ENCODE measurements at places on chromosomes 11 and 22.
A peak's percentile ranks its signal among the peaks of the same experiment; 100 is the strongest.

GRCh38 chr11:5171856-5172255 lies 17.3 kb upstream of the OR52A1 start:
- no peak for DNase-seq

DNA sequence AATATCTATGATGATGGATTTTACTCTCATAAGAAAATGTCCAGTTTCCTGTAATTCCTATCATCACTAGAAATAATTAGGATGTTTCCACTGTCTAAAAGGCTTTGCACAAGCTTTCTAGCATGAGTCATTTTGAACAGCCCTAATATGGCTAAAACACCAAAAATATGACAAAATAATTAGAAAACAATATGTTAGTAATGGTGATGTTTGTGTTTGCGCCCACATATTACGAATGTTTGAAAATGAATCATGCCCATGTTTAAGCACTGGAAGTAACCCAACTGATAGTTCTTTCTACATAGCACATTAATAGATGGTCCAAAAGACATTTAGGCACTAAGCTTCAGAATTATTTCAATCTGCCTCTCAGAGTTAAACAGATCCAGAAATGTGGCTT lies 96.0 kb downstream of the TRPC6 start:
- DNase-seq: no peak

GRCh38 chr11:126841999-126842398 lies 158.6 kb downstream of the KIRREL3 start:
- no peak for DNase-seq

DNA sequence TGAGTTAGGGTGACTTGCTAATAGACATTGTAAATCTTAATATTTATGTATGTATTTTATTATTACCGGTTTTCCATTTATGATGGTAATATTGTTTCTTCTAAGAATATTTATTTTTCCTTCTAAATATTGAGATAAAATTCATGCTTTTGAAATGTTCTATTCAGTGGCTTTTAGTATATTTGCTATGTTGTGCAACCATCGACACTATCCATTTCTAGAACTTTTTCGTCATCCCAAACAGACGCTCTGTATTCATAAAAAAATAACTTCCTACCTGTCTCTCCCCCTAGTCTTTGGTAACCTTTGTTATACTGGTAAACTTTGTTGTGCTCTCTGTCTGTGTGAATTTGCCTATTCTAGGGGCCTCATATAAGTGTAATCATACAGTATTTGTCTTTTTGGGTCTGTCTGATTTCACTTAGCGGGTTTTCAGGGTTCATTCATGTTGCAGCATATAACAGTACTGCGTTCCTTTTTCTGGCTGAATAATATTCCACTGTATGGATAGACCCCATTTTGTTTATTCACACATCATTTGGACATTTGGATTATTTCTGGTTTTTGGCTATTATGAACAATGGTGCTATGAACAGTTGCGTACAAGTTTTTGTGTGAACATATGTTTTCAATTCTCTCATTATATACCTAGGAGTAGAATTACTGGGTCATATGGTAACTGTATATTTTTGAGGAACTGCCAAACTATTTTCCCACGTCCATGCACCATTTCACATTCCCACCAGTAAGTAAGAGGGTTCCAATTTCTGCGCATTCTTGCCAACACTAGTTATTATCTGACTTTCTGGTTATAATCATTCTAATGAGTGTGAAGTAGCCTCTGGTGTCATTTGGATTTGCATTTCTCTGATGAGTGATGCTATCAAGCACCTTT lies 15.9 kb downstream of the NEAT1 start:
- no peak for DNase-seq

- DNase-seq: no peak
These were observed 61.3 kb downstream of the PRMT3 start for GRCh38 chr11:20448834-20449233.

GRCh38 chr11:441418-442274 lies at the start of gene ANO9:
Gene ANO9 (minus strand): TSS chr11:442011. CDS start chr11:441926, 85 bp downstream.
- no peak for DNase-seq

DNA sequence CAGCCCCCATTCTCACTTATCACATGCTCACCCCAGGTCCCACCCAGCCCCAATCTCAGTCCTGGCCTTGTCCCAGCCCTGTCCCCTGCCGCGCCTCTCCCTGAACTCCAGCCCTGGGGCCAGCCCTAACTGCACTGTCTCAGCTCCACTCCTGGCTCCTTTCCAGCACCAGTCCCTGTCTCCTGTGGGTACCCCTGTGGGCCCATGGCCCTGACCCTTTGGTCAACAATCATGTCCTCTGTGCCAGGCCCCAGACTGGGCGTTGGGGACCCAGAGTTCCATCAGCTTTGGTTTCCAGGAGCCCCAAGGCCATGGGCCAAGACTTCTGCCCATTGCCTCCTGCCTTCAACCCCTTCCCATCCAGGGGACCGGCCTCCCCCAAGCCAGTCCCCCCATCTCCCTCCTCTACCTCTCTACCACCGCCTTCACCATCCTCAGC lies 757 bp downstream of the SPI1 start:
- DNase-seq: no peak

DNA sequence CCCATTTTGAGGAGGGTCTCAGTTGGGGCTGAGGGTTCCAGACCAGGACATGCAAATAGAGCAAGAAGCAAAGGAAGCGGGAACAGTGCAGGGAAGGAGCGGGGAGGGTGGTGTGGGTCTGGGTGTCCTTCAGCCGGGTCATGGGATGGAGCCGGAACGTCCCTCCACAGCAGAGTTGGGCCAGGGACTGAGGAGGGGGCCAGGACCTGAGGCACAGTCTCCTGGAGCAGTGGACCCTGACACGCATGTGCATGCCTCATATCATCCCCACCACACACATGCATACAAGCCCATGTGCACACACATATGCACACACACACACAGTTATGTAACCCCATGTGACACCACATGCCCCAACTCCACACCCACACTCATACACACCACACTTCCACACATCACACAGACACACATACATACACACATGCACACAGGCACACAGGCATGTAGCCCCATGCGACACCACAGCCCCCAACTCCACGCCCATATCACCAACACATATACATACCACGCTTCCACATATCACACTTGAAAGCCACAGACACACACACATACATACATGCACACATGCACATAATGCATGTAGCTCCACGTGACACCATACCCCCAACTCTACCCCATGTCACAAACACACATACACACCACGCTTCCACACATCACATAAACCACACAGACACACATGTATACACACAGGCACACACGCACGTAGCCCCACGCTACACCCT lies 1026.6 kb downstream of the BRD1 start:
- no peak for DNase-seq

DNA sequence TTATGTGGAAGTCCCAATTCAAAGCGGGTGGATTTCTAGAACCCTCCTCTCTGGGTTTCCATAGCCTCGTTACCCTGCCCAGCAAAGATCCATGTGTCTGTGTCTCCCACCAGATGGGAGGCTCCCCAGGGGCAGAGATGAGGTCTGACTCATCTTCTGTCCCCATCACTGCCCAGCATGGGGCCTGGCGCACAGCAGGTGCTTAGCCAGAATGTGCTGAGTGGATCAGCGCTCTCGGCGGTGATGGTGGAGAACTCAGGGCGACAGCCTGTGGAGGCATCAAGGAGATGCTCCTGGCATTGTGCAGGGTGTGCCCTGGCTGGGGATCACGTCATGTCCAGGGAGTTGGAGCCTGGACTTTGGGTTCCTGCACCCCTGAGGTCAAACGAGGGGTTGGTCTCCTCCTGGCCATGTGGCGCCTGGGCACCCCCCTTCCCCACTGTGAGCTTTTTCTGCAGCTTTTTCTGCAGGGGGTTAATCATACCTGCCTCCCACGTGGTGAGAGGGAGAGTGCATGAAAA lies 46.1 kb upstream of the RFPL3 start:
- peak; percentile 35 for DNase-seq

DNA sequence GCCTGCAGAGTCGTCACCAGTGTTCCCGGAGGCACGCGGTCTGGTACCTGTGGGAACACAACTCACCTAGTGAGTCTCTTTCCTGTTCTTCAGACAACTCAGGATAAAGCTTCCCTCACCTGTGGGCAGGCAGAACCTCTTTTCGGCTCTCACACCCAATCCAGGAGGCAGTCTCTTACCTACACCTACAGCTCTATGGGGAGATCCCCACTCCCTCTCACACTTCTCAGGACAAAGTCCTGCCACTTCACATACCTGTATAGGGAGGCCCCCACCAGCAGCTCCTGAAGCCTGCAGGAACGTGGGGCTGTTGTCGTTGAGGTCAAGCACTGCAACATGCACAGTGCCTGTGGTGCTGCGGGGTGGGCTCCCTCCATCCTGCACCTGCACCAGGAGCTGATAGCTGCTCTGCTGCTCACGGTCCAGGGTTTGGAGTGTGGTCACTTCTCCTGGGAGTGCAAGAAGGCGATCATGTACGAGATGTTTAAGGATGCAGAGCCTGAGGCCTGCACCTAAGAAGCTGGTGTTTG lies 12.2 kb upstream of the TPP1 start:
- DNase-seq: no peak

DNA sequence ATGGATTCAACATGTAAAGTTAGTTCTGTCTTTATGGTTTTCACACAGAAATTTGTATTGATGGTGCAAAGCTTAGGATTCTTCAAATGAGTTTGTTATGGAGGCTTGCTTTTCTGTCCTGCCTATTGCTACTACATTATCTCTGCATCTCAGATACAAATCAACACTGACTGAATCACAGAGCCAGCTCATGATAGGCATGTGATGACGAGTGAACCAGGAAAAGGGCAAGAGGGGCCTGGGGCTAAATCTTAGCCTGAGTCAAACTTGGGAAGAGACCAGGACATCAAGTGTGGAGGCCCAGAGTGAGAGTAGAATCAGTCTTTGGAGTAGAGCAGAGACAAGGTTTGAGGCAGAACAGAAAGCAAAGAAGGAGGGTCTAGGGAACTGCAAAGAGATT lies 107.1 kb upstream of the CD44 start:
- DNase-seq: no peak

DNA sequence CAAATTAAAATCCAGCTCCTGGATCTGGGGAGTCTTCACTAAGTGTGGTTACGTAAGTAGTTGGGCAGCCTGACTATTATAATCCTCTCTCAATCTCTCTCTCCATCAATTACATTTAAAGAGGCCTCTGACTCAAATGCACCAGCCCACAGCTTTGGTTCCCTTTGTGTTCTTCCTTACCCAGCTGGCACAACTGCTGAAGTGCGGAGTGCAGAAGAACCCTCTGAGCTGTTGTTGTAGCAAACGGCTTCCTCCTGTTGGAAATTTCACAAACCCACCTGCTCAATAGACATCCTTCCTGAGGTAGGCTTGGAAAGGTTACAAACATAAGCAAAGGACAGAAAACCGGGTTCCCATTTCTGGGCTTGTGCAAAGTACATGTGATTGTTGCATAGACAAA lies 17.0 kb upstream of the SORL1 start:
- no peak for DNase-seq

DNA sequence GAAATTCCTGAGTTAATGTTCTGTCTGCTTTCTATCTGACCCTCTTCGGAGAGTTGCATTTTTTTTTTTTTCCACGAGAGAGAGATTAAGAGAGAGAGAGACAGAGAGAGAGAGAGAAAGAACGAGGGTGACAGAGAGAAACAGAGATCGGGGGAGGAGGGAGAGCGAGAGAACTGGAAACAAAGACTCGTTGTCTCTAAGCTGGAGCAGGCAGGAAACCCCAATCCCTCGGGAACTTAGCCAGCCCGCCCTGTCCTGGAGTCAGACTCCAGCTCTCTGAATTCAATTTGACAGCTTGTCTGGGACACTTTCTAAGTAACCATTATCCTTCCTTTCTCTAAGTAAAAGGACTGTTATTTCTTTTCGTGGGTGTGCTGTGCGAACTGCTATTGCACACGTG lies 76.9 kb downstream of the KCNJ1 start:
- no peak for DNase-seq

DNA sequence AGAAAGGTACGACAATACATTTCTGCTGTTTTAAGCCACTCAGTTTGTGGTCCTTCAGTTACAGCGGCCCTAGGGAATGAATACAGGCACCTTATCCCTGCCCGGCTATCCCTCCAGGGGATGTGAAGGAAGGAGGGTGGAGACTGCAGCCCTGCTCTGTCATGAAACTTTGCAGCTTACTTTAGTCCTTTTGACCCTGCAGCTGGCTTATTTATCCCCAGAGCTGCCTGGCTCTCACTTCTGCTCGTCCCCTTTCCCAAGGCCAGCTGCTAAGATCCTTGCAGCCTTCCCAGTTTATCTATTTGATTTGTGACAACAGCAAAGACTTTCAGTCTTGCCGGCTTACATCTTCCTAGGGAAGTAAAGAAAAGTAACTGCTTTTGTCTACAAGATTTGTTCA lies 55.2 kb downstream of the SC5D start:
- no peak for DNase-seq

GRCh38 chr11:7143908-7144307 lies 55.1 kb downstream of the RBMXL2 start:
- DNase-seq: no peak

GRCh38 chr22:23478175-23478574 lies 101.9 kb downstream of the IGLL1 start:
- DNase-seq: no peak

DNA sequence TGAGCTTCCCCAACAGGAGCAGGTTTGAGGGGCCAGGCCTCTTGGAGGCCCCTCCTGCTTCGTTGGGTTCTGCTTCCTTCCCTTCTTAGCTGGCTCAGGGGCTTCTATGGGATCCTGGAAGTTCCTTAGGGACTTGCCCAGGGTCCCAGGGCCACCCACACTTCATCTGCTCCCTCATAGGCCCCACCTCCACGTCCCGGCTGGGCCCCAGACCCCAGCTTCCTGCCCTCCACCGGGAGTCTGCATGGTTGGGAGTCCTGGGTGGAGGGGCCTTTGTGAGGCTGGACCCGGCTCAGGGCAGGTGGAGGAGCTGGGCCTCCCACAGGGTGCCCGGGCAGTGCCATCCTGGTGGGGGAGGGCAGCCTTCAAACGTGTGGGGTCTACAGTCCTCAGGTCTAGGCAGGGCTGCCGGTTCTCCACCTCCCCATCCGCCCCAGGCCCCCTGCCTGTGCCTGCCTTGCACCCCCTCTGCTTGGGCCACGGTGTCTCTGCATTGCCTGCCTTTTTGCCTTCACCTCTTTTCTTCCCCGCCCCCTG lies 11.6 kb downstream of the OTUB1 start:
- no peak for DNase-seq

GRCh38 chr22:20436307-20436767 lies 1.3 kb downstream of the SCARF2 start:
- peak; percentile 72 for DNase-seq

- DNase-seq: no peak
These were observed 13.9 kb upstream of the TH start for GRCh38 chr11:2185324-2186085.

GRCh38 chr11:8810540-8811301 lies 100.3 kb upstream of the AKIP1 start:
- no peak for DNase-seq

GRCh38 chr11:66818231-66818955 lies 24.8 kb upstream of the RCE1 start:
- no peak for DNase-seq

GRCh38 chr11:36400766-36401455 lies 104.8 kb downstream of the PRR5L start:
- no peak for DNase-seq

GRCh38 chr11:13698132-13698531 lies 29.7 kb downstream of the FAR1 start:
- DNase-seq: no peak

Measured in H1 (cell line).